Non-pigmented ciliary epithelial cell (primary cell): ENCODE measurements at places on chromosomes 1 and 21.

GRCh38 chr21:31991356-31992331 lies 118.8 kb downstream of the HUNK start:
- DNase-seq, result no peak

GRCh38 chr1:53608676-53609075 lies 130.3 kb downstream of the GLIS1 start:
- DNase-seq, result no peak

DNA sequence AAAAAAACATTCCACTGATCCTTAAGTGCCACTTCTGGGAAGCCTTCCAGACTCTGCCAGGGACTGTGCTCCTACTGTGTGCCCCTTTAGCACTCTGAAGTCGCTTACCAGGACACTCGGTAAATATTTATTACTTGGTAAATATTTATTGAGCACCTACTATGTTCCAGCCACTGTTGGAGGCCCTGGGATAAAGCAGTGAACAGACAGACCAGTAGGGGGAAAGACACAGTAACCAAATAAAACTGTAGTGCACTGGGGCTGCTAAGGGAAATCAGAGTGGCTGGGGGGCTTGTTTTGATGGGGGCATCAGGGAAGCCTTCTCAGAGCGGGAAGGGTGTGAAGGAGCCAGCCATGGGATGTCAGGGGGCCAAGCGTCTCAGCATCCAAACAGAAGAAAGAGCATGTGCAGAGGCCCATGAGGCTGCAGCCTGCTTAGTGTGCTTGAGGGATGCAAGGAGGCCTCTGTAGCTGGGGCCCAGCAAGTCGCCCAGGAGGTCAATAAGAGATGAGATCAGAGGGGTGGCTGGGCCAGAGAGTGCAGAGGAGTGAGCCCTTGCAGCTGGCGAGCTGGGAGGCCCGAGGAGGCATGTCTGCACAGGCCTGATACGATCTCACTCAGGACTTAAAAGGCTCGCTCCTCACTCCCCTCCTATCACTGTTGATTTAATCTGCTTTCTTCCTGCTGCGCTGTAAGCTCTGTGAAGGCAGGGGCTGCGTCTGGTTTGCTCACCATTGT lies 28.6 kb downstream of the KAZN start:
- DNase-seq, result no peak

GRCh38 chr1:67713057-67713846 lies 28.3 kb downstream of the GADD45A start:
- DNase-seq, result no peak

- DNase-seq, result no peak
Observed at GRCh38 chr1:164886101-164886500, 327.1 kb downstream of the PBX1 start.

- no peak for DNase-seq
Observed at GRCh38 chr1:103111926-103112325, 3.6 kb upstream of the COL11A1 start.
